Stimulated activated CD8-positive, alpha-beta memory T cell treated with anti-CD3 and anti-CD28 coated beads, Interleukin-7, amount 100 ng/mL, for 48 hours (primary cell): ENCODE measurements at places on chromosomes 7 and 10.

DNA sequence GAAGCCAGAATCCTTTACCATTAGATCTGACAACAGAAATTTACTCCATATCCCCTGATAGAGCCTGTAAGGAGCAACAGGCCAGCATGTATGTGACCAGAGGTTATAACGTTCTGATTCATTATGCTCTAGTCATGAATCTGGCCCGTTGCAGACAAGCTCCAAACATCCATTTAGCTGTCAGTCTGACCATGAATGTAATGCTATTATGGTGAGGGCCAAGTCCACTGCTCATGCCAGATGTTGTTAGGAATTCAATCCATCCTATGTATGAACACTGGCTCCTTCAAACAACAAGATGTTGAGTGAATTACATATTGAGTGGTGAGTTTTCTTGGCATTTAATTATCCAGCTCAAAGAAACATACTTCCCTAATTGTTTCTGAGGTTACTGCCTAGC, 610.1 kb upstream of the ANKRD30A start:
- DNase-seq, result no peak

- DNase-seq, result no peak
These were observed 380.6 kb upstream of the IGFBP3 start for GRCh38 chr7:46301677-46302076.

GRCh38 chr7:32872421-32872820, 19.1 kb downstream of the KBTBD2 start:
- DNase-seq, result no peak

DNA sequence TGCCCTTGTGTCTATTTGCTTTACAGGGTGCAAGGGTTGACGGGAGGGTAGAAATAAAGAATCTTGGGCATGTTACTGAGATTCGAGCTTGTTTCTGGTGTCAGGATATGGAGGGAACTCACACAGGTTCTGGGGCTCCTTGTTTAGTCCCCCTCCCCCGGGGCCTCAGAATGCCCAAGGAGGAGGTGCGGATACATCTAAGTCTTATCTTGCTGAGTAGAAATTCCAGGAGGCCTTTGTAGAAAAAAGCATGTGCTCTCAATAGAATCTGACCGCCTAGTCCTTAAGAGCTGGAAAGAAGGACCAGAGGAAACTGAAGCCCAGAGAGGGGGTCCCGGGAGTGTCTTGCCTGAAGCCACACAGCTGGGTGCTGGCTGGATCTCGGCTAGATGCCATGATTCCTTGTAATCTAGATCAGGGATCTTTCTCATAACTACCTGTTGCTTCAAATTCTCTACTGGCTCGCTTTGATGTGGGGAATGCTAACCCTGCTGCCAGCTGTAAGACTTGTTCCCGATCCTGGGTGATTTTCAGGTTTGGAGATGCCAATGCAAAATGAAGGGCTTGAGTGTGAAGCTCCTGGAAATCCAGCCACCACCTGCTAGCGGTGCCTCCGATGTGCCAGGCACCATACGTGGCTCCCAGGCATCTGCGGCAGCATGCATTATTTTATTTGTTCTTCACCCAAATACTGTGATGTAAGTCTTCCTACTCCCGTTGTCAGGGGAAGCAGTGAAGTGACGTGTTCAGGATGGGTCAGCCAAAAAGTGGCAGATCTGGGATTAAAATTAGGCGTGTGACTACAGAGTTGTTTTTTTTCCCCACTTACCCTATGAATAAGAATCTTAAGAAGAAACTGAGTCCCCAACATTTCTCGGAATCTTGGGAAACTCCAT, 226.0 kb downstream of the TCF7L2 start:
- no peak for DNase-seq
